HEK293T (cell line): ENCODE measurements at places on chromosomes 6 and 20.

- DNase-seq, result no peak
These were observed 76.7 kb downstream of the CEP162 start for GRCh38 chr6:84150705-84151104.

GRCh38 chr20:31962761-31963160, 5.2 kb upstream of the XKR7 start:
- DNase-seq, result no peak

GRCh38 chr6:70524721-70525286, 41.9 kb upstream of the SDHAF4 start:
- no peak for DNase-seq

GRCh38 chr6:22651731-22652130, 82.4 kb downstream of the HDGFL1 start:
- DNase-seq, result no peak

GRCh38 chr6:140537211-140537610, 1162.8 kb upstream of the CITED2 start:
- no peak for DNase-seq

DNA sequence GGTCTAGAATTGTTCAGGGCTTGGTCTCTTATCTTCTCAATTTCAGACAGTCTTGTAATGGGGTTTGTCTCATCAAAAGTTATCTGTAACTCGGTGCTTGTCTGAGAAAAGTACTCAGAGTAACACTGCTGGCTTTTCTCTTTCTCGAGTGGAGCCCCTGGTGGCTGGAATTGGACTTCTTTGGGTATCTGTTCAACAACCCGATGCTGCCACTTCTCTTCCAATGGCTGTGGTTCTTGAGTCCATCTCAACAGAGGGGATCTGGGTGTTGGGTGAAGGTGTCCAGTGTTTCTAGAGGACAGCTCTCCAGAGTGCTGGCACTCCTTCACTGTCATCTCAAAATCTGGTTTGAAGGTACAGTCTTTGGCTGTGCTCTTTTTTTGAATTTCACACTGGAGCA, 24.6 kb downstream of the DST start:
- no peak for DNase-seq

- DNase-seq, result no peak
These were observed 121.0 kb downstream of the FHL5 start for GRCh38 chr6:96683819-96684528.
